Hair follicle dermal papilla cell (primary cell): ENCODE measurements at places on chromosomes 6 and 20. TPM values are rescaled to one million over a fixed set of nuclear protein-coding genes. Genes with fewer than 3 reads are reported as not detected.

Gene PDYN
- total RNA-seq = not detected in 2 replicates

Gene FAM83D
- 1.6 TPM in 2 replicates for total RNA-seq

Gene CYP39A1
- total RNA-seq = 4.4 and 4.5 TPM in 2 replicates

Gene TTK
- 1.8 and 2.3 TPM in 2 replicates for total RNA-seq

Gene FAM50B
- 7.8 and 8.6 TPM in 2 replicates for total RNA-seq

Gene HLA-A
- 478 and 738 TPM in 2 replicates for total RNA-seq

Gene PRDM13
- total RNA-seq = not detected in 2 replicates

Gene CRISP2
- total RNA-seq = not detected in 2 replicates
